Lower leg skin (tissue), 4 donors: ENCODE measurements at places on chromosomes 5 and 9.

DNA sequence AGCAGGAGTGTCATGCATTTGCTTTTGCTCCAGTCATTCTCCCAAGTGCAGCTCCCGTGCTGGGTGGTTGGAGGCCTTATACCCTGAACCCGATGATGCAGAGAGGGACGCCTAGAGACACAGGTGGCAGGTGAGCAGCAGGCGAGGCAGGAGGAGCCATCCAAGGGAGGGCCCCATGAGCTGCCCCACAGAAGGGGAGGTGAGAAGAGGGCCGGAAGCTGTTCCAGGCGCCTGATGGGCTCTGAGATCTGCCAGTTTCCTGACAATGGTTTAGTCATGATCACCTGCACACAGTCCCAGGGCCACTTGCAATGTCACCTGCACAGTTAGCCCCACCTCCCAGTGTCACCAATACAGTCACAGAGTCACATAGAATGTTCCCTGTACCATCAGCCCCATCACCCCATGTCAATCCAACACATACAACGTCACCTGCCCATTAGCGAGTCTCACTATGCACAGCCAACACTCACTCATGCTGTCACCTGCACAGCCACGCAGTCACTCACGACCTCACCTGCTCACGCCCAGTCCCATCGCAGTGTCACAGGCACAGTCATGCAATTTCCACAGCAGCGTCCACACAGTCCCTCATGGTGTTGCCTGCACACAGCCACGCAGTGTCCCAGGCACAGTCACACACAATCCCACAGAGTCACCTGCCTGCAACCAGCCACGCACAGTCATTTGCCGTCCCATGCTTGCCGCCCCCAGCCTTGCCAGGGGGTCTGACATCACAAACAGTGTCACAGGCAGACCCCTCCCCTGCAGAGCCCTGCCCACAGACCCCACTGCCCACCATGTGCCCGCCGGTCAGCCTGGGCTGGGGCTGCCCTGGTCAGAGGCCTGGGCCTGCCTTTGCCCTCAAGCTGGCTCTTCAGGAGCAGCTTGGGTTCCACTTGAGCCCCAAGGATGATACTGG, 113.4 kb downstream of the LHX2 start:
- no peak for DNase-seq

- no peak for DNase-seq
Observed at GRCh38 chr9:135608294-135608998, 30.9 kb downstream of the GLT6D1 start.

DNA sequence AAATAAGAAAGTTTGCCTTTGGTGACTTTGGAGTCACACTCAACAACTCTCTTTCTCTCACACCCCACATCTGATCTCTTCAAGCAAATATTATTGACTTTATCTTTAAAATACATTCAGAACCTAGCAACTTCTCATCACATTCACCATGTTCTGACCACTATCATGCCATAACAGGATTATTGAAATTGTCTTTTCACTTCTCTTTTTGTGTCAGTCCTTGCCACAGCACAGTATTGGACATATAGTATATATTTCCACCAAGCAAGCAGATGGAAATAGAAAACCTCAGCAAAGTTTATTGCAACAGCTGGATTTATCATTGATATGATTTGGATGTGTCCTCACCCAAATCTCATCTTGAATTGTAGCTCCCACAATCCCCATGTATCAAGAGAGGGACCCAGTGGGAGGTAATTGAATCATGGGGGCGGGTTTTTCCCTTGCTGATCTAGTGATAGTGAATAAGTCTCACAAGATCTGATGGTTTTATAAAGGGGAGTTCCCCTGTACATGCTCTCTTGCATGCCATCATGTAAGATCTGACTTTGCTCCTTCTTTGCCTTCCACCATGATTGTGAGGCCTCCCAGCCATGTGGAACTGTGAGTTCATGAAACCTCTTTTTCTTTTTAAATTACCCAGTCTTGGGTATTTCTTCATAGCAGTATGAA, 26.9 kb upstream of the ITGA1 start:
- no peak for DNase-seq

- no peak for DNase-seq
Observed at GRCh38 chr5:82728926-82729702, 348.1 kb downstream of the TMEM167A start.

GRCh38 chr9:33708441-33708840, 86.9 kb upstream of the PRSS3 start:
- DNase-seq = no peak
